NCI-H1417 treated with DMSO at 0.1 percent for 48 hours (cell line): ENCODE measurements at places on chromosomes 5 and 9.

GRCh38 chr9:120242116-120242811 lies 337.7 kb downstream of the CDK5RAP2 start:
- DNase-seq = no peak

DNA sequence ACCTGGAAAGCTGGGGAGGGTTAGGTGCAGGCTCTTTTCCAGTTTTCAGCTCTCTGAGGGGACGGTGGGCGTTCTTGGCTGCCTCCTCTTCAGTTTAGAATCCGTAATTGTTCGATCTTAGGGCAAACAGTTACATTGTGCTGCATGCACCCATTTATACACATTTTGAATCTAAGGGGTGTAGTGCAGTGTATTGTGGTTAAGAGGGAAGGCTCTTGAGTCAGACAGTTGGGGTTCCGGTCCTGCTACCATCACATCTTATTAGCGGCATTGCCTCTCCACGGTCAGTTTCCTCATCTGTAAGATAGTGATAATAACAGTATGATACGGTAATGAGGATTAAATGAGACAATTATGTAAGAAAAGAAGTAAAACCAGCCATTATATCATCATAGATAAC lies 625 bp downstream of the EXOSC2 start:
- no peak for DNase-seq

DNA sequence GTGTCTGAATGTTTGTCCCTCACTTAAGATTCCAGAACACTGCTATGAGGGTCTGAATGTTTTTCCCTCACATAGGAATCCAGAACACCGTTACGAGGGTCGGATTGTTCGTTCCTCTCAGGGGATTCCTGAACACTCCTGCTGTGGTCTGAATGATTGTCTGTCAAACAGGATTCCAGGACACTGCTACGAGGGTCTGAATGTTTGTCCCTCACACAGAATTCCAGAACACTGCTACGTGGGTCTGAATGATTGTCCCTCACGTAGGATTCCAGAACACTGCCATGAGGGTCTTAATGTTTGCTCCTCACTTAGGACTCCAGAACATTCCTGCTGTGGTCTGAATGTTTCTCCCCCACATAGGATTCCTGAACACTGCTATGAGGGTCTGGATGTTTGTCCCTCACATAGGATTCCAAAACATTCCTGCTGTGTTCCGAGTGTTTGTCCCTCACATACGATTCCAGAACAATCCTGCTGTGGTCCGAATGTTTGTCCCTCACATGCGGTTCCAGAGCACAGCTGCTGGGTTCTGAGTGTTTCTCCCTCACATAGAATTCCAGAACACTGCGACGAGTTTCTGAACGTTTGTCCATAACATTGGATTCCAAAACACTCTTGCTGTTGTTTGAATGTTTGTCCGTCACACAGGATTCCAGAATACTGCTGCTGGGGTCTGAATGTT lies 199.5 kb downstream of the FOXD4L6 start:
- DNase-seq = no peak

DNA sequence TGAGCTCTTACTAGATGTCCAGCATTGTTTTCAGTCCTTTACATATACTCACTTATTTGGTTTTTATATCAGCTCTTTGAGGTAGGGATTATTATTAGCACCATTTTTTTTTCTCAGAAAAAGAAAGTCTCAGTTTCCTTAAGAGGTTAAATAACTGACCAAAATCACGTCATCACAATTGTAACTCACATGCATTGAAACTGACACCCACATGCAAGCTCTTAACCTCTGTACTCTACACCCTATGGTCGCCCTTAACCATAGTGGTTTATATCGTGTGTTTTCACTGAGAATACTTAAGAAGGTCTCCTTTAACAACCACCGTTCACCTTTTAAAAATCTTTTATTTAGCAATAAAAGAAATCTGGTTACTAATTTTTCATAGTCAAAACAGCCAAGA lies 61.0 kb downstream of the PRDM6 start:
- DNase-seq = no peak

DNA sequence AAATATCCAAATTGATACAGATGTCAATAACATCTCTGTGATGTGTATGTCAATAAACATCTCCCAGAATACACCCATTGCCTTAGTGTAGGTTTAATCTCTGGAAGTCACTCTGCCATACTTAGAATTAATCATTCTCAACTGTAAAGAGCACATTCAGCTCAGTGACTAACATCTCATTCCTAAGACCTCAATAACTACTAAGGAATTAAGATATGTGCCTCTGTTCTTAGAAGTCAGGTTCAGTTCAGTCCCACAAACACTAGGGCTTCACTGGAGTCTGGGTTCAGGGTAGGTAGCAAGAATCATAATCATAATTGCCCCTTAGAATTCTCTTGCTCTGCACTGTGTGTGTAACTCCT lies 31.7 kb downstream of the UGCG start:
- no peak for DNase-seq

- DNase-seq = no peak
Measured at GRCh38 chr9:22382331-22382730, 64.3 kb upstream of the DMRTA1 start.

DNA sequence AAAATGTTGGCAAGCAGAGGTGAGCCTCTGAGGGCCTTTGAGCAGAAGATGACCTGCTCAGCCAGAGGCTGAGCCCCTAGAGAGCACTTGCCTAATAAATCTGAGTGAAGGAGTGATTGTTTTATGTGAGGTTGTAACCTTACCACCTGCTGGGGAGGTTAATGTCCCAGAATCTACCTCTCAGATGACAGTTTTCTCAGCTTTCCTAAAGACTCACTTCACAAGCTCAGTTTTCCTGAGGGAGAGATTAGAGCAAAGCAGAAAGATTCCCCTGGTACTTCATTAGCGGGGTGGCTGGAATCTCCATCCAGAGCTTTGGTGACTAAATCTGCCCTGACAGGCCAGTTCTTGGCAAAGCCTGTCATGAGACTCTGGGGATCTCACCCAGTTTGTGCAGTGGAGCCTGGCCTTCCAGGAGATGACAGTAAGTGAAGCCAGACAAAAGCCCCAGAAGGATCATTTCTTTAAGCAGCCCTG lies 48.8 kb upstream of the GALNT10 start:
- no peak for DNase-seq

DNA sequence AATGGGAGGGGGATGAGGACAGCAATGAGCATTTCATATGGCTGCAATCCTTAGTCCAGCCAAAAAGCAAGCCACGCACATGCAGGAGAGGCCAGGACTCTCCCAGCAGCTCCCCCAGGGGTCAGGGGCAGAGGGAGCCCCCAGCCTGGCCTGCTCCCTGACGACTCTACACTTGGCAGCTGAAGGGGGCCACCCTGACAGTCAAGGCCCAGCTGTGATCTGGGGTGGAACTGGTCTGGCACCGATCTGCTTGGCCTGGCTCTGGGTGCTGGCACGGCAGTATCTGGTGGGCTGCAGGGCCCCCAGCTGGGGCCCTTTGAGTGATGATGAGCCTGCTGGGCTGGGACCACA lies 118.1 kb downstream of the ADAMTS2 start:
- DNase-seq = no peak

DNA sequence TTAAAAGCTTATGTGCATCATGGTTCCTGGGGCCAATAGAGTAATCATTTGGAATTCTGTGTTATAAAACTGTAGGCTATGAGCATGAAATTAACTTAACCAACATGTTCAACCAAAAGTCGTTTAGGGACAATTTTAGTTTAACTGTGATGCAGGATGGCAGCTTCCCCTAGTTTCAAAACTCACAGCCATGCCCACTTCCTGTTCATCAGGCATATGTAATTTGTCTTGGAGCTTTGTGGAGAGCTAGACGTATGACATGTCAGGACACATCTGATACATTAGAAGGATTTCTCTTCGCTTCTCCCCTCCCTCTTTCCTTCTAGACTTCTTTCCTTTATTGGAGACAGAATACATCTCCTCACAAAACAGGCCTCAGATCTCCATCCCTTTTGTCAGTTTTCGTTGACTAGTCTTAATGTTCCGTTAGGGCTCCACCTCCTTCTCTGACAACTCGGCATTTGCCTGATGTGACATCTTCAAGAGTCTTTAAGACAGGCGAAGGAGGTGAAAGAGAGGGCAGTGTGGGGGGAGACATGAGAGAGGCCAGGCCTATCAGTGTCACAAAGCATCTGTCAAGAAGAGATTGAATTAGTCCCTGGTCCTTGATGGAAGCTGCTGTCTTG lies 176.0 kb downstream of the MSX2 start:
- DNase-seq = no peak

- no peak for DNase-seq
Measured at GRCh38 chr5:13218518-13218917, 726.0 kb downstream of the DNAH5 start.

DNA sequence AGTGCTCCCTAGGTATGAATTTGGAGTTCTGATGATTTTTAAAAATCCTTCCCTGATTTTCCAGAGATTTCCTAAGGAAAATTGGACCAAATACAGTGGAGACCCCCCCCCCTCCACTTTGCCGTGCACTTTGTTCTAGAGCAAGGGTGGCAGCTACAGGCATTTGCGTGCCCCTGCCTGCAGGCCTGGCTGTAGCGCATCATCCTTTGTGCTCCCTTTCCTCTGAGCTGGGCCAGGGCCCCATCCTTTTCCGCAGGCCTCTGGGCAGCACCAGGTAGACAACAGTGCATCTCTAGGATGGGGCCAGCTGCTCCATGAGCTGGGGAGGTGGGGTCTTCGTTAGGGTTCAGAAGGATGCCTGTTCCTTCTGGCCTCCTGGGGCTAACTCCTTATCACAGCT lies 39.6 kb downstream of the TRIO start:
- DNase-seq = no peak

GRCh38 chr9:136784249-136784996 lies 6.7 kb upstream of the TMEM141 start:
- no peak for DNase-seq

DNA sequence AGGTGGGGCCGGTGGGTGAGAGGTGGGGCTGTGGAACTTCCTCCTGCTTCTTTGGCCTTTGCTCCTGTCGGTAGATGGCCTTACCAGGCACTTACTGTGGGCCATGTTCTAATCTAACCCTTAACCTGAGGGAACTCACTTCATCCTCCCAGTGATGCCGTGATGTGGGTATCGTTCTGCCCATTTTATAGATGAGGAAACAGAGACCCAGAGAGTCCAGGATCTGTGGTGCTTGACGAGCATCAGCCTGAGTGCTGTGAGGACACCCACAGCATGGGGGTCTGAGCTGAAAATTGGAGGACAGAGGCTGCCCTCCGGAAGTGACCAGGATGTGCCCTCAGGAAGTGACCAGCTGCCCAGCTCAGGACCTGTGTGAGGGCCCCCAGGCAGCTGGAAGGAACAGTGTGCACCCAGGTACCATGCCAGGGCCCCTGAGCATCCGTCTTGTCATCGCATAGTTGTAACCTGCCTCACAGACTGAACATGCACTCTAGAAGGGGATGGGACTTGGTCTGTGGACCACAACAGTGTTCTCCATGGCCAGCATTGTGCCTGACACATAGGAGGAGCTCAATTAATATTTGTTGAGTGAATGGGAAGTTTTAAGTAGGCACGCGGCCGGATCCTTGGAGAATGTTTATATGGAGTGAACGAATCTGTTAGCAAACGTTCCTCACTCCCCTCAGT lies 8.5 kb downstream of the NEK6 start:
- no peak for DNase-seq

- no peak for DNase-seq
Measured at GRCh38 chr5:89297066-89297465, 414.1 kb upstream of the MEF2C start.

GRCh38 chr5:6556089-6556801 lies 76.6 kb downstream of the NSUN2 start:
- no peak for DNase-seq

- no peak for DNase-seq
Measured at GRCh38 chr9:114864471-114864870, 58.6 kb upstream of the TNFSF15 start.

DNA sequence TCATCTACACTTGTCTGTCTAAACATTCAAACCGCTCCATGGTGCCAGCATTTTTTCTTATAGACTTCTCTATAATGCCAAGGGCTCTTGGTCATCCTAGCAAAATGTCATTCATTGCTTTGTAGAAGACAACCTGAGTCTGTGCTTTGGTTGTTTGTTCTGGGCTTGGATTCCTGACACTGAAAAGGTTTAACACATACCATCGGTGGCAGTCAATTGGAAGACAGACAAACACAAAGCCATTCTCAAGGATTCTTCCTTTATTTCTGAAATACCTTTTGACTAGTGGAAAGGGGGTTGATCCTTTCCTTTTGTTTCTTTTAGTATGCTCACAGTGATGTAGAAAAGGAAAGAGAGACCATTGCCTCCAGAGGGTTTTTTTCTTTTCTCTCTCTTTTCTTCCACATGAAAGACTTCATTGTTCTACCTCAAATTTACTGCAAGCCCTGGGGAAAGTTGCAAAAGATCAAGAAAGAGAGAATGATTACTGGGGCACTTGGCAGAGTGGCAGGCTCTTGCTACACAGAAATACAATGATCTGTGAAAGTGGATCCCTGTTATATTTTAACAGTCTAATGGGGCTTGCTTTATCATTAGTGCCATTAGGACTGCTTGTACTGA lies 66.4 kb upstream of the TMC1 start:
- DNase-seq = no peak

- no peak for DNase-seq
Measured at GRCh38 chr5:72151169-72151568, 43.9 kb downstream of the MAP1B start.

DNA sequence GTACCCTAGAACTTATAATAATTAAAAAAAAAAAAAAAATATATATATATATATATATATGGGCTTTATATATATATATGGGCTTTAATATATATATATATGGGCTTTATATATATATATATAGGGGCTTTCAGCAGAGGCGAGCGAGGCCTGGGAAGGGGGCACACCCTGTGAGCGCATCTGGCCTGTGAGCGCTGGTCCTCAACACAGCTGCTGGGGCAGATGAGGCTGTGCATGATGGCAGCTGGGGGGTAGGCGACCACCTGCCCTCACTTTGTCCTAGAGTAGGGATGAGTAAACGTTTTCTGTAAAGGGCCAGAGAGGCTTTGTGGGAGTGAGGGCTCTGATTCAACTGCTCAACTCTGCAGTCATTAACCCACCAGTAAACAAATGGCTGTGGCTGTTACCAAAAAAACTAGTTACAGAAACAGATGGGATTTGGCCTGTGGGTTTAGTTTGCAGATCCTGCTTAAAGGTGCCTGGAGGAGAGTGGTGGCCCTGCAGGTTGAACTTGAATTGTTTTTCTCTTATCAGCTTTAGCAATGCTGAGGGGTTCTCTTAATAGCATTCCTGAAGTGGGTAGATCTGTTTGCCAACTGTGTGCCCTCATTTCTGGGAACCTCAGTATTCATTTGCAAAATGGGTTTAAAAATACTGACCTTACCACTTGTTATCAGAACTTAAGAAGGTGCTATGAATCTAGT lies 88.1 kb upstream of the EPB41L4B start:
- DNase-seq = no peak

GRCh38 chr9:88143957-88144625 lies 5.8 kb upstream of the SPATA31C2 start:
- DNase-seq = no peak

DNA sequence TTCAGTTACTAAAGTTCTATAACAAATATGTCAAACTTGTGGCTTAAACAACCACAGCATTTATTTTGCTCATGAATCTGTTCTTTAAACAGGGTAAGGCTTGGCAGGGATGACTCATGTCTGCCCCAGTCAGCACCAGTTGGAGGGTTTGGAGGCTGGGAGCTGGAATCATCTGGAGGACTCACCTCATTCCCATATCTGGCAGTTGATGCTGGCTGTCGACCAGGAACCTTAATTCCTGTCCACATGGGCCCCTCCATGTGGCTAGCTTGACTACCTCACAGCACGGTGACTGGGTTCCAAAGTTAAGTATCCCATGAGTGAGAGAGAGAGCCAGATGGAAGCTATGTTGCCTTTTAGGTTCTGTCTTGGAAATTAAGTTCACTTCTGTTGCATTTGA lies 13.8 kb upstream of the CCL28 start:
- no peak for DNase-seq
